ENCODE measurements at places on chromosomes 16 and 17.

DNA sequence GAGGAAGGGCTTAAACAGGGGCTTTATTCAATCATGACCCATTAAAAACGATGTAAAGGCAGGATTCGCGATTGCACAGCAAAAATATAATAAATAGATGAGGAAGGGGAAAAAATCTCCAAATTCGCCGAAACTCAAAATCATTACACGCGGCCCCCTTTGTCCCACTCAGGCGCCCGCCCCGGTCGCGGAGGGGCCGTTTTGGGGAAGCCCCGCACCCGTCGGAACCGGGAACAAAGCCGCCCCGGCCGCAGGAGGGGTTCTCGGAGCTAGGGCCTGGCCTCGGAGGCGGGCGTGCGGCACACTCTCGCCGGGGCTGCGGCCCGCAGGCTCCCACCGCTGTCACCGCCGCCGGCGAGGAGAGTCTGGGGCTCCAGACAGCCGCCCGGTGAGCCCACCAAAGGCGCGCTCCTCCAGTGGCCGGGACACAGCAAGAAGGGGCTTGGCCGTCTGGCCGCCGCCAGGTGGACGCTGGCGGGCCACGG lies 521 bp downstream of the C16orf87 start:
- peak; percentile 79 for DNase-seq

GRCh38 chr17:58351182-58351581 lies 819 bp downstream of the SUPT4H1 start:
- DNase-seq = no peak

DNA sequence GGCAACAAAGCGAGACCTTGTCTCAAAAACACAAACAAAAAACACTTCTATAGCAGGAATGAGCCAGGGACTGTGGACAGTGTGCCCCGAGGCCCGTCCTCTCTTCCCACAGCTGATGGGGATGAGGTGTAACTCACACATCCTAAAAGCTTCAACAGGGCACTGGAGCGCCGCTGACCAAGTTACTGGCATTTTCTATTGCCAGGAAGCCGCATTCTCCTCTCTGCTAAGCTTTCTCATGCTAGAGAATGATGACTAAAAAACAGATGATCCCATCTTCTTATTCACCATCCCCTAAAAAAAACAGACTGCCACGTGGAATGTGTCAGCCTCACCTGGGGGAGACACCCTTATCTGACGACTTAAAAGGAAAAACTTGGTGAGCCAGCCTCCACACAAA lies 16.3 kb downstream of the CARHSP1 start:
- no peak for DNase-seq

GRCh38 chr16:19824216-19824615 lies 60.4 kb downstream of the GPRC5B start:
- DNase-seq = no peak

DNA sequence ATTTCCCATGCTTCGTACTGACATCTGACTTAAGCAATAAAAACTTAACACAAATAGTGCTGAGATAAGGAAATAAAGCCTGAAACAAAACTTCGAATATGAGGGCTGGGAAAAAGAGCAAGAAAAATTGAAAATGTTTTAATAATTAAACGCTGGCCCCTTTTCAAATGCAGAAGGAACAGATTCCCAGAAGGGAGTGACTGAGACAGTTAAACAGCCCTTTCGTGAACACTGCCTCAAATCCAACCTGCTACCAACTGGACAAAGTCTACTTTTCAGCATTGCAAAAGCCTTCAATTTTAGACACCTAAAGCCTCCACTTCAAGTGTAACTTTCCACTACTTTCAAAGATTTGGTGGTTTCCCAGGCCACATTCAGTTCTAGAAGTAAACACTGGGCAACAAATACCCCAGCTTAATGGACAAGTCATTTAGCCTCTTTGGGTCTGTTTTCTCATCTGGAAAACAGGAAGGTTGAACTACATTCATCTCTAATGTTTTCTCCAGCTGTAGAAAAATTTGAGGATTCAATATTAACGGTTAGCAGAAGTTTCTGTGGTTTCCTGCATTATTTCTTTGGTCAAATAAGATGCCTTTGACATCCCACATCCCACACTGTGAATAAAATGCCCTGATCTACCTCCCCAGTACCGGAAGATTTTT lies 11.8 kb downstream of the RFFL start:
- DNase-seq = no peak

DNA sequence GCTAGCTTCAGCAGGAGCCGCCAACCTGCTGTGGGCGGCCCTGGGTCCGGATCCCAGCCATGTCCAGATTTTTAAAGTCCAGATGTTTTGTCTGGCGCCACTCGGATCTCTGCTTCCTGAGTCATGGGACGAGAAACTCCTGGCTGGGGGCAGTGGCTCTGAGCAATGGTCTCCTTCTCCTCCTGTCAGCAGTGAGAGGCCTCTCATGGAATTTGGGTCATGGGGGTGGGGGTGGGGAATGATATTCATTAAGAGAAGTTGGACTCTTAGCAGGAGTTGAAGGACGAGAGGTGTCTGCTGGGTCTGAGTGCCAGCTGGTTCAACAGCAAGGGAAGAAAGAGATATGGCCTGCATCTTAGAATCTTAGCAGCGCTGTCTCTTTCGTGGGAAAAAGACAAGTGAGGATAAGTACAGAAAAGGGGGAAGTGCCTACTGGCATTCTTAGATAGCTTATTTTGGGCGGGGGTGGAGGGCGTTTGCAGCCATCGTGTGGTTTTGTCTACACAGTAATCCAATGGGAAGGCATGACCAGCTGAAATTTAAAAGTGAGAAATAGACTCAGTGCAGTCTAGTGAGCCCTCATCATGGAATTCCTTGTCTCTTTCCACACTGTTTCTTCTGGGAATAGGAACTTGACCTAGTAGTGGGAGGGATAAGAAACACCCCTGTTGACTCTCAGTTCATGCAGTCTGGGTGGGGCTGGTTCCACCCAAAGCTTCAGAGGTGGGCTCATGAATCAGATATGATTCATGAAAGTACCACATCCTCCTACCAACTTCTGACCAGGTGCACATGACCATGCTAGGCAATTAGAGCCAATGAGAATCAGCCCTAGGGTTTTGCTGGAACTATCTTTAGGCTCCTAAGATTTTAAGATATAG lies 80.5 kb downstream of the MYH13 start:
- DNase-seq = peak; percentile 51

- peak; percentile 24 for DNase-seq
Observed at GRCh38 chr17:43846963-43847371, at the start of gene CD300LG. Gene CD300LG, plus strand, starts transcription at chr17:43847176. Its CDS starts 41 bp downstream, at chr17:43847217.

DNA sequence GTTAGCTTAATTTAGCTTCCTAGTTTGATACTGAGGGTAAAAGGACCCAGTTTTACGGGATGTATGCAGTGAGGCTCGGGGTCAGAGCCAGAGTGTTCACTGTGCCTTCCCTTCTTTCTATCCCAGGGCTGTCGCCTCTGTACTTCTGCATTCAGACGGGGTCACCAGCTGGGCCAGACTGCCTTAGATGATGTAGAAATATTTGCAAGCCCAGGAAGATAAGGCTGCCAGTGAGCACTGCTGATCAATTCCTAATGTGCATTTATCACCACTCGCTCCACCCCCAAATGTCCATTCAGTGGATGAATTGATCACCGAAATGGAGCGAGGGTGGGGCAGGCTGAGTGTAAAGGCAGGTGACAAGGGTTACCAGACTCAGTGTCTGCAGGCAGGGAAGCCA lies 9.1 kb downstream of the SHISA6 start:
- no peak for DNase-seq

- DNase-seq = no peak
Observed at GRCh38 chr16:23145608-23146007, 3.6 kb downstream of the USP31 start.

- DNase-seq = no peak
Observed at GRCh38 chr17:78719630-78720298, 62.3 kb downstream of the CYTH1 start.

DNA sequence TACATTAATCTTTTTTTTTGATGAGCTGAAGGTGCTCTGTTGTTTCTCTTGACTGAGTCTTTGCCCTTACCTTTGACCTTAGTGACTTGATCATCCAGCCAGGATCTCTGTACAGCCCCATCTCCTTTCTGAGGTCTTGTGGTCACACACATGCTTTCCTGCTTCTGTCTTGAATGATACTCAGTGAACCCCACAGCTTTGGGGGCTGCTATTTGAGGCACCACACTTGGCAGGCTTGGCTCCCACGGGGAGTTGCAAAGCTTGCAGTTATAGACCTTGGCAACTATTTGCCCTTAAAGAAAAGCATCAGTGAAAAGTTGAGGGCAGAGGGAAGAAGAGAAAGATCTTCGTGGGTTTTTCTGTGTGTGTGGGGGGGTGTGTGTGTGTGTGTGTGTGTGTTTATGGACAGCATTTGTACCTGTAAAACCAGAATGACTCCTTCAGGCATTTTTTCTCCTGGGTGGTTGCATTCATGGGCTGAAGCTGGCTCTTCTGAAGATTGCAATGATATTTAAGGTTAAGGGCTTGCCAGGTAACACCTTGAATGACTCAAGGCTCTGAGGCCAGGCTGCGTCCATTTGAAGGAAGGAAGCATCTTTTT lies 101.6 kb downstream of the MSI2 start:
- no peak for DNase-seq

GRCh38 chr16:25256695-25257469 lies 763 bp downstream of the ZKSCAN2 start:
- DNase-seq = no peak

- DNase-seq = peak; percentile 58
Observed at GRCh38 chr17:40351359-40352236, 12.9 kb downstream of the GJD3 start.

- peak; percentile 96 for DNase-seq
Observed at GRCh38 chr17:75785016-75785890, 647 bp downstream of the UNK start.

- no peak for DNase-seq
Observed at GRCh38 chr16:71442051-71442440, at the start of gene TLE7. Gene TLE7, minus strand, starts transcription at chr16:71442054. Its CDS starts 8,730 bp downstream, at chr16:71433324.

DNA sequence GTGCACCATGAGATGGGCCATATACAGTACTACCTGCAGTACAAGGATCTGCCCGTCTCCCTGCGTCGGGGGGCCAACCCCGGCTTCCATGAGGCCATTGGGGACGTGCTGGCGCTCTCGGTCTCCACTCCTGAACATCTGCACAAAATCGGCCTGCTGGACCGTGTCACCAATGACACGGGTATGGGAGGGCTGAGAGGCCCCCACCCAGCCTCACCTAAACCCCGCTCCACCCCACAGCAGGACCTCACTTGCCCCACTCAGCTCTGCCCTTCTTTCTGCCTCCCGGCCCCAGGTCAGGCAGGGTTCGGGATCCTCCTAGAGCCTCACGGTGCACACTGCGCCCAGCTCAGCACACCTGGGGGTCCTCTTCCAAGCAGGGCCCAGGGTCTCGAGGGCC lies 5.6 kb downstream of the ACE start:
- no peak for DNase-seq

GRCh38 chr17:29409963-29410362 lies 19.8 kb downstream of the TAOK1 start:
- DNase-seq = no peak

GRCh38 chr16:75647112-75647491 lies 363 bp downstream of the KARS1 start:
- DNase-seq = no peak

- DNase-seq = no peak
Observed at GRCh38 chr16:19497176-19497575, 24.7 kb downstream of the GDE1 start.

DNA sequence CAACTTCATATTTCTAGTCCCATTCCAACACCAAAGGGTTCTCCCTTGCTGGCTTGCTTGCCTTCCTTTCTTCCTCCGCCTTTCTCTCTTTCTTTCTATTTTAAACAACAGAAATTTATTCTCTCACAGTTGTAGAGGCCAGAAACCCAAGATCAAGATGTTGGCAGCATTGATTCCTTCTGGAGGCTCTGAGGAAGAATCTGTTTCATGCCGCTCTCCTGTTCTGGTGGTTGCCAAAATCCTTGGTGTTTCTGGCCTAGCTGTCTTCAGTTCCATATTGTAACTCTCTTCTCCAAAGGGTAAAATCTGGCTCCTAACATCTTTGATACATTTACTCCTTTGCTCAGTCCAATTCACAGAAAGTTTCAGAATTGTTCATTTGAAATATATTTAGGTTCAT lies 3.0 kb upstream of the ANKRD40CL start:
- no peak for DNase-seq

DNA sequence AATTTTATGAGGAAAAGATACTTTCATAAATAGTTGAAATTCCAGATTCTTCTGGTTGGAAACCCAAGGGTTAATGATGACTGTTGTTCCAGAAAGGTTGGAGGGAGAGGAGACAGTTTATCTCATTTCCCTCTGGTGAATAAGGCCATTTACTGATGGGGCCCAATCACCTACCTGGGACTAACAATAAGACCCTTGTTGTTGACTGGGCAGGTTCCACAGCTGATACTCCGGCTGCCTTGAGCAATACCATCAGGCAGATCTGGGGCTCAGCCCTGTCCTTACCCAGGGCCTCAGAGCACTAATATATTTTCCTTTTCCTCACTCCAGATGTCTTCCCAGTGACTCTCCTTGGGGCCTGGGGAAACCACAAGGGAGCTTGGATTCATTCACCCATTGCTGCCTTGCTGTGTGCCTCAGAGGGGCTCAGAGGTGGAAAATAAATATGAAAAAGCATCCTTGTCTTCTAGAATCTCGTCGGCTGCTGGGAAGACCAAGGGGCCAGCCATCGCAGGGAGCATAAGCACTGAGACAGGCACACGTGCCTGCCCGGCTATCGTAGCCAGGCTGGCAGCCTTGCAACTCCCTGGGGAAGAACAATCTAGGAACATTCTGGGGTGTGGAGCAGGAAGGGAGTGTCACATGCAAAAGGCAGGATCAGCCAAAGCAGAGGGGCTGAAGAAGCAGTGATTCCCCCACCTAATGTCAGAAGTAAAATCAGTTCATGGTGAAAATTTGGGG lies 54.4 kb downstream of the MPRIP start:
- DNase-seq = no peak

DNA sequence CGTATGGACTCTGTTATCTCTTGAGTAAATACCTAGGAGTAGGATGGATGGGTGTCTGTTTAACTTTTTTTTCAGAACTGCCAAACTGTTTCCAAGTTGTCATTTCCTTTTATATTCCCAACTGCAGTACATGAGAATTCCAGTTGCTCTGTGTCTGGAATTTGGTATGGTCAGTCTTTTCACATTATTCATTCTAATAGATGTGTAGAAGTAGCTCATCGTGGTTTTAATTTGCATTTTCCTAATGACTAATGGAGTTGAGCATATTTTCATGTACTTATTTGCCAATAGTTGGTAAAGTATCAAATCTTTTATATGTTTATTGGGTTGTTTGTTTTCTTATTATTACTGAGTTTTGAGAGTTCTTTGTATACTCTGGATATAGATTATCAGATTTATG lies 27.0 kb downstream of the MRTFB start:
- no peak for DNase-seq

Data from eye (tissue), 1 donor.